ENCODE measurements at places on chromosomes 6 and 20.
A peak's percentile ranks its signal among the peaks of the same experiment; 100 is the strongest.

GRCh38 chr20:17658648-17658993, 23.4 kb downstream of the RRBP1 start:
- no peak for DNase-seq

DNA sequence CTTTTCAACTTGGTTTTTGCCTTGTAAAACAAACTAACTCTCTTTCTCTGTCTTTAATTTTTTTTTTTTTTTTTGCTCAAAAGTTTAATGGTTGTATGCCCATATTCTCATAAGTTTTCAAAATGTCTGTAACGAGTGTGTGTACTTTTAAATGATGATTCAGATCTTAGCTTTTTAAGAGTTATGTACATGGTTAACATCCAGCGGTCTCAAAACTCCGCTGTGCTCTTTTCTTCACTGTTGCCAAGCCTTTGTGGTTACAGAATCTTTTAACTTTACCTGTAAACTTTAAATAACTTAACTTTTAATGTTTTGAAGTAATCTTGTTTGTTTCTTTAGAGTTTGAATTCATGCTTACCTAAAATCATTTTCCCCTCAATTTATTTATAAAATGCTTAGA, 133.0 kb downstream of the SAMD5 start:
- DNase-seq: no peak

- DNase-seq: peak; percentile 50
Measured at GRCh38 chr6:11008821-11009220, 35.3 kb downstream of the ELOVL2 start.

GRCh38 chr20:57601211-57601570, 19.0 kb downstream of the ZBP1 start:
- DNase-seq: no peak

- peak; percentile 35 for DNase-seq
Measured at GRCh38 chr6:45710304-45710821, 305.3 kb downstream of the CLIC5 start.

DNA sequence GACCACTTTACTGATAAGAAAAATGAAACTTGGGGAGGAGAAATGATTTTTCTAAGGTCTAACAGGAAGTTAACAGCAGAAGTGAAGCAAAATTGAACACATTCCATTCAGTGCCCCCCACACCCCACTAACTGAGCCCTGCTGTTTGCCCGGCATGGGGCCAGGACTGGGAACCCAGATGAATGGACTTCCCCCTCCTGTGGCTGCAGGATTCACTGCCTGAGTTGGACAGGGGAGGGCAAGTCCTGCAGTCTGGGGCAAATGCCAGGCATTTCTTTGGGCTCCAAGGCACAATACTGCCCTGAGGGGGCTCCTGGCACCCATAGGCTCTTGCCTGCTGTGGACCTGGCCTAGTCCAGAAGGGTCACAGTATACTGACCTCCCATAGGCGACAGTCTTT, 28.3 kb downstream of the FYN start:
- peak; percentile 25 for DNase-seq

GRCh38 chr6:166691199-166691598, 64.1 kb upstream of the RPS6KA2 start:
- DNase-seq: peak; percentile 65

GRCh38 chr20:8309634-8310033, 177.6 kb downstream of the PLCB1 start:
- DNase-seq: peak; percentile 38

DNA sequence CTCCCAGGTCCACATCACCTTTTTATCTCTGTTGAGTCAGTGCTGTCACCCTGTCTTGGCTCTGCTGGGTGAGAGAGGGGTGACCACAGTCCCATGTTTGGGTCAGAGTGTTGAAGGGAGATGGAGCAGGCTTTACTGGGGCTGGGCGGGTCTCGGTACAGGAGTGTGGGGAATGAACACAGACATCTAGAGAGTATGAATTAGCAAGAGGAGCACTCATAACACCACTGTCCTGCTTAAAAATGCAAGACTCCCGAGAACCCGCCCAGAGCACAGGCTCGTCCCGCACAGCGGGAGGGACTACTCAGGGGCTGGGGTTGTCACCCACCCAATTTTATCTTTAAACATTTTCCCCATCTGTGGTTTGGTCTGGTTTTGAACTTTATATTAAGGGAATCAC, 27.5 kb upstream of the DACT2 start:
- DNase-seq: no peak

DNA sequence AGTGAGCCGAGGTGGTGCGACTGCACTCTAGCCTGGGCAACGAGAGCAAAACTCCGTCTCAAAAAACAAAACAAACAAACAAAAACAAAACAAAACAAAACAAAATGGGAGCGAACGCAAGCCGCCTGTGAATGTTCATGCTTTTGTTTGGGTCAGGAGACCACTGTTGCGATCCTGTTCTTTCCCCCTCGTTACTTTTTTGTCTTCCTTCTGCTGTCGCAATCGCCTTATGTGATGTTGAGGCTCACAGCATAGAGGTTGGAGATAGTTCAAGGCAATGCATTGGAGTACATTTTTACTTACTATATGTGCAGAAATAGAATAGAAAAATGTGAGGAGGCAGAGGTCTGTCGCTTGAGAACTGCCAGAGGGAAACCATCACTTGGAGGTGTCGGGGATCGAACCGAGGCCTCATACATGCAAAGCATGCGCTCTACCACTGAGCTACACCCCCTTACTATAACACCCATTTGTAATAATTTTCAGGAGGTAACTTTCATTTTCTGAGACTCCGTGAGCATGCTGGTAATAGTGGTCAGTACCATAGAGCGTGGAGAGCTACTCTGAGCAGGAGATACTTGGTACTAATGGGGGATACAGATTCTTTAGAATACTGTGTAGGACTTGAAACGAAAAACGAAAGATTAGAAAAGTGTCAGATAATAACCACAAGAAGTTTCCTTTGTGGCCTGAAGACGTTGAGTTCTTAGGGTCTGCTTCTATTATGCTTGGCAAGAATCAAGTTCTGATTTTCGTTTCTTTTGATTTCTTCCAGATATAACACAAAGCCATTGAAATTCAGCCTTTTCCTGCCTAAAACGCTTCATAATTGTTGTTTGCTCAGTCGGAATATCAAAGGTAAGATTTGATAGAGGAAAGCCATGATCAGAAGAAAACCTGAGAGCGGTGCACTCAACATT, 121.1 kb downstream of the TRIM27 start:
- peak; percentile 77 for DNase-seq

DNA sequence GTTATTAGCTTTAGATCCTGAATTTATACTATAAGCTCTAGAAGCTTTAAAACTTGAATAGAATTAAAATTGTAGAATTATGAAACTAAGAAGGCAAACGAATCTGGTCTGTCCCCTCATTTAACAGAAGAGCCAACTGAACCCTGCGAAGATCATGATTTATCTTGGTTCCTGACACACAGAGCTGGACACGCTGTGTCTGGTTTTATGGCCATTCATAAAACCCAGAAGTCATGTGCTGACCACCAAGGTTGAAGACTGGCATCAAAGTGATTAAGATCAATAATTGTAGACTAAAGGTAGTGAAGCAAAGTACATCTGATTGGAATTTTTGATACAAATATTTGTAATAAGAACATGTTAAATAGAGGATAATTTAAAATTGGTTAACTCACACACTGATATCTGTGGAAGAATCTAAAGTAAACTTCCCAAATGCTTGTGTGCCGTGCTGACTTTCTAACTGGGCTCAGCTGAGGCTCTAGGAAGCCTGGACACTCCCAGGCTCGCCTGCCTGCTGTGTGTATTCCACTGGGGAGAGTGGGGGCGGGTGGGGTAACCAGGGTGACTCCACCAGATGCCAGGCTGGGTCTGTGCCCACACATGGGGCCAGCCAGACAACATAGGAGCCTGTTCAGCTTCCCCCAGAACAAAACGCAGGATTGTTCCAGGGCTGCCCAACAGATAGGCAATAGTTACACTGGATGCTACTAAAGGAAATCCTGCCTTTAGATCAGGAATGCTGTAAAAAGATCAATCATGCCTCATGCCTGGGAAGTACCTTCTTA, 42.1 kb upstream of the SLC22A3 start:
- no peak for DNase-seq

- DNase-seq: peak; percentile 86
Measured at GRCh38 chr6:42224222-42225028, 6.8 kb upstream of the MRPS10 start.

GRCh38 chr6:30954631-30955366, 14.0 kb downstream of the MUCL3 start:
- DNase-seq: no peak

DNA sequence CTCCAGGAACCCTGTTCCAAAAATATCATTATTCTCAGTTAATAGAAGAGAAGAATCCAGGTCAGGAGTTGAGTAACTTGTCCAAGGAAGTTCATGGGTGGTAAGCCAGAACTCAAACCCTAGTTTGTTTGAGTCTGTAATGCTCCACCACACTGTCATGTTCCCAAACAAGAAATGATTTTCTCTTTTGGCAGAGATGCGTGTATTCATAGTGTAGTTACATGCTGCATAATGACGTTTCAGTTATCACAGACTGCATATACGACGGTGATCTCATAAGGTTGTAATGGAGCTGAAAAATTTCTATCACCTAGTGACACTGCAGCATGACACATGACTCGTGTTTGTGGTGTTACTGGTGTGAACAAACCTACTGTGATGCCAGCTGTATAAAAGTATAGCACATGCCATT, 102.6 kb downstream of the TULP4 start:
- peak; percentile 80 for DNase-seq

GRCh38 chr6:137369136-137369535, 125.1 kb downstream of the OLIG3 start:
- DNase-seq: no peak

- no peak for DNase-seq
Measured at GRCh38 chr6:90478278-90478677, 108.6 kb downstream of the MAP3K7 start.

DNA sequence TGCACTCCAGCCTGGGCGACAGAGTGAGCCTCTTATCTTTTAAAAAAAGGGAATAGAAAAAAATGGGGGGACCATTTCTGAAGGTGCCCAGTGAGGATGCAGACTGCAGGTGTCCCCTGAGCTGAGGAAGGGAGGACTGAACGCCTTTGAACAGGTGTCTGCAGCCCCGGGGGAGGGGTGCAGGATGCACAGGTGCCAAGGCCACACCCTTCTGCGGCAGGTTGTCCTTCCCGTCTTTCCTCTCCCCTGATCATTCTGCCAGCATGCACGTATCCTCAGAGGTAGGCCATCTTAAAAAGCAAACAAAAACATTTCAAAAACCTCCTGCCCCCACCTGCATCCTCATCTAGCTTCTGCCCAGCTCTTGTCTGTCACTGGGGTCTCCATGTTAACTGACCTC, 101.3 kb downstream of the MTHFD1L start:
- no peak for DNase-seq

GRCh38 chr6:39980839-39981580, 46.7 kb upstream of the MOCS1 start:
- peak; percentile 50 for DNase-seq

- DNase-seq: peak; percentile 73
Measured at GRCh38 chr6:32086661-32087573, 22.2 kb downstream of the TNXB start.

GRCh38 chr6:10315658-10316372, 99.1 kb downstream of the TFAP2A start:
- DNase-seq: no peak

- peak; percentile 24 for DNase-seq
Measured at GRCh38 chr6:168015482-168016175, 18.2 kb downstream of the KIF25 start.

DNA sequence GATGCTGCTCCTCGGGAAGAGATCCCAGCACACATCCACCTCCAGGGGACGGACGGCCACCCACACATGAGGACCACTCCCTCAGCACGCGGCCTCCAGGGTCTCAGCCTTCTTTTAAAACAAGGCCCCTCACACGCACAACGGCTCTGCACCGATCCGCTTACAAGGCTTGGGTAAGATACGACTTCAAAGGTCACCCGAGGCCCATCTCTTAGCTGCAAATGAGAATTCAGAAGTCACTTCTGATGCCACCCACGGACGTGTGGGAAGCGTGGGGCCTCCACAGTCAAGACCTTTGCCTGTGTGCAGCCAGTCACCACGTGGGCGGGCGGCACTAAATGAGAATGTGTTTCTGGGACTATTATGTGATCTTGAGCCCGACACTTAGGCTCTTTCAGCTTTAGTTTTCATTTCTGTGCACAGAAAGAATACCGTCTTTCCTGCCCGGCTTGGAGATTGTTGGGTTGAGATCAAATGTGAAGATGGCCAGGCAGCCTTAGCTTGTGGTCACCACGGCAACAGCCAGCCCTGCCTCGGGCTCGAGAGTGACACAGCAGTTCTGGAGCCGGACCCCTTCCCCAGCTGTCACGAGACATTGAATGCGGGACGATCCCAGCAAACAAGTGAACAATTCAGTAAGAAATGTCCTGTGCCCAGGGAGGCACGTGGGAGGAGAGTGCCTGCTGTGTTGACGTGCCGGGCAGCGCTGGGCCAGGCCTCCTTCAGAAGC, 91.6 kb downstream of the RAMACL start:
- no peak for DNase-seq

DNA sequence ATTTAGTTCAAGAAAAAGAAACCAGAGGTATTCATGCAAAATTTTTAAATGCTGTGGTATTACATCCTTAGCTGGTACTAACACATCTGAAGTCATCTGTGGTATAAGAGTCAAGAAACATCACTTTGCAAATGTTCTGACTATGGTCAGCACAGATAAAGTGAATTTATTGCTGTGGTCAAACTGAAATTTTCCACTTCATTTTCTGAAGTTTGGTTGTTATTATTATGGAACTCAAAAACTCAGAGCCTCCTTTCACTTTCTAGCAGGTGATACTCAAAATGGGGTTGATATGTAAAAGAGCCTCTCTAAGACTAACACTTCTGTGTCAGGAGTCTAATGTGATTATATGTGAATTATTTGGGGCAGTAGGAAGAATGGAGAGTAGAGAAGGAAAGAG, 257.8 kb downstream of the RNGTT start:
- DNase-seq: no peak

DNA sequence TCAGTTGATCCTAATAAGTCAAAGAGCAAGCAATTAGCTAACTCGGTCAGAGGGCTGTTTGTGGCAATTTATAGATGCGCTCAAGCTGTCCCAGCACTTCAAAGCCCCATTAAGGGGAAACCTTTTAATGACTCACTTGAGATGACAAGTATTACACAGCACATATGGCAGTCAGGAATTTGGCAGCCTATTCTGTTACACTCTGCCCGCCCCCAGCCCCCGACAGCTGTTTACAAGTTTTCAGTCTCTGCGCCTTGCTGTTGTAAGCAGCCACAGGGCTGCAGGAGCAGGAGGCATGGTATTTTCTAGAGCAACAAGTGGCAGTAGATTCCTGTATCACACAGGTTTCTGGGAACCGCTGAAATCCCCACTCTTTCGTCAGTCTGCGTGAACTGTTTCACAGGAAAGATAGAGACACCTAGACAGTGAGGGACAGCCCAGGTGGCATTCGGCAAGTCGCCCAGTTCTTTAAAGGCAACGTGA, 263.0 kb downstream of the FOXC1 start:
- DNase-seq: peak; percentile 66

GRCh38 chr6:48111143-48111506, at the start of gene PTCHD4:
Gene PTCHD4, minus strand, starts transcription at chr6:48111197. Its CDS starts 42,240 bp downstream, at chr6:48068957.
- peak; percentile 3 for DNase-seq

- no peak for DNase-seq
Measured at GRCh38 chr6:138582573-138582972, 83.3 kb upstream of the NHSL1 start.

GRCh38 chr6:148414836-148415235, 72.2 kb downstream of the SASH1 start:
- peak; percentile 89 for DNase-seq

GRCh38 chr6:87697581-87698546, 4.2 kb downstream of the AKIRIN2 start:
- peak; percentile 95 for DNase-seq

GRCh38 chr20:16711661-16712258, 18.1 kb upstream of the SNRPB2 start:
- DNase-seq: no peak

Data from fibroblast of skin of right biceps (primary cell).